ENCODE measurements at places on chromosomes 3 and 15.

DNA sequence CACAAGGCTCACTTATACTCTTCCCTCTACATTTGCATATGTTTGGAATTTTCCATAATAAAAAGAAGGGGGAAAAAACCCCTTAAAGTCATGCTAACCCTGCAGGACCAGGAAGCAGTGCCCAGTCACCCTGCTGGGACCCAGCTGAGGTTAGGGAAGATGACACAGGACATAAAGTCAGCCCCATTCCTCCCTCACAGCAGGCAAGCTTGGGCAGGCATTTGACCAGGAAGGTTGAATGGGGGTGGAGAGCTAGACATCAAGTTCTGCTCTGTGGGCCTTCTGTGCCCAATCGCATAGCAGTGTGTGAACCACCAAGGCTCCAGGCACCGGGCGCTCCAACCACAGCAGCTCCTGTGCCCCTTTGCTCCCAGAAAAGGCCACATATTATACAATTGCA lies 7.1 kb upstream of the HDAC11 start:
- DNase-seq = no peak

GRCh38 chr15:82111918-82112317 lies 66.1 kb upstream of the MEX3B start:
- no peak for DNase-seq

DNA sequence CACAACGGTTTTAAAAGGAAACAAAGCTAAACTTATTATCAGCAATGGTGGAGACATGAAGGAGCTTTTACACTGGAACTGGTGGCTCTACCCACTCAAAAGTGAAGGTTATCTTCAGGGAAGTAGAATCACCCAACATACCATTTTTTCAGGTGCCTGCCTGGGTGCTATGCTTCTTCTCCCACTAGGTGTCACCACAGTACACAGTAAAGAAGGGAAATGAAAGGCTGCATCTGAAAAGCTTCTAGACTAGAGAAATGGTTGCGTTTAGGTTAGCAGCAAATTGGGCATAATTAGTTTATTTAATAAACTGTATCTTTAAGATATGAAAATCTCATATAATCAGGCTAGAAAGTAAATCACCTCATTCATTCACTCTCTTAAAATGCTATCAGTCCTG lies 47.0 kb upstream of the SELENOK start:
- DNase-seq = peak; percentile 33

- DNase-seq = no peak
These were observed 150.3 kb upstream of the NR2F2 start for GRCh38 chr15:96180087-96180748.

- no peak for DNase-seq
These were observed 65.9 kb downstream of the BTD start for GRCh38 chr3:15667484-15667883.

- DNase-seq = no peak
These were observed 24.3 kb downstream of the NDUFAF1 start for GRCh38 chr15:41377978-41378377.

DNA sequence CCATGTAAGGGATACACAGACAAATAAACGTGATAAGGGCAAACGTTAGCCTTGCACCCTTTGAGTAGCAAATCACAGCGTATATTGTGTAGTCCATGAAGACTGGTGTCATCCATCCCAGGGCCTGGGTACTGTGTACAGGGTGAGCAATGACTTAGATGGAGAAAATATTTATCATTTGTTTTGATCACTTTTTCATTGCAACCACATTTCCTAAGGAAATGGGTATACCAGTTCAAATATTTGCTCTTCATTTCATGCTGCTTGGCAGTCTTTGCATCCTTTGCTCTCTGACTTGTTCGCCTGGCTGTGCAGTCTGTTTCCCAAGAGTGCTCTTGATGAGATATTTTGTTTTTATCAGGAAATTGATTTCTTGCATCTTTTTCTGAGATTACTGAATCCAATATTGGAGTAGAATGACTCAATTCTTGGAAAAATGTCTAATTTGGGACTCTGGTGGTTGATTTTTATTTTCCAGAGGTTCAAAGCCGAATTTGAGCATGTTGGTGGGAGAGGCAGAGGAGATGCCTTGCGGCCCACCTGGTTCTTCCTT lies 424.6 kb upstream of the SEMA6D start:
- DNase-seq = no peak

GRCh38 chr3:66839508-66839907 lies 158.6 kb upstream of the KBTBD8 start:
- no peak for DNase-seq

GRCh38 chr15:34780725-34781124 lies 14.6 kb downstream of the ACTC1 start:
- DNase-seq = no peak

- no peak for DNase-seq
These were observed 262.9 kb downstream of the ZIC1 start for GRCh38 chr3:147672035-147672434.

DNA sequence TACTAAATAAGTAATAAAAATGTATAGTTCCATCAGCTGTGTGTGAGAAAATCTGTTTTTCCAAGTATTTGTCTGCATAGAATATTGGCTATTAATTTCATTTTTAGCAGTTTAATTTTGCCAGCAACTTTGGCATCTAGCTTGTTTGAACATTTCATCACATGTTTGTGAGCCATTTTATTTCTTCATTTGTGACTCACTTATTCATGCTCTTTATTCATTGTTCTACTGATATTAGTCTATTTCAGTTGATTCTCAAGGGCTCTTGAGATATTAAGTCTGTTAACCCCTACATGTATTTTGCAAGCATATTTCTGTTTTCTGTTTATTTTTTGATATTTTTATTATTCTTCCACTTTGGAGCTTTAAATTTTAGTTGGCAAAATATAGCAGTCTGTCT lies 74.0 kb upstream of the PHLDB2 start:
- DNase-seq = no peak

DNA sequence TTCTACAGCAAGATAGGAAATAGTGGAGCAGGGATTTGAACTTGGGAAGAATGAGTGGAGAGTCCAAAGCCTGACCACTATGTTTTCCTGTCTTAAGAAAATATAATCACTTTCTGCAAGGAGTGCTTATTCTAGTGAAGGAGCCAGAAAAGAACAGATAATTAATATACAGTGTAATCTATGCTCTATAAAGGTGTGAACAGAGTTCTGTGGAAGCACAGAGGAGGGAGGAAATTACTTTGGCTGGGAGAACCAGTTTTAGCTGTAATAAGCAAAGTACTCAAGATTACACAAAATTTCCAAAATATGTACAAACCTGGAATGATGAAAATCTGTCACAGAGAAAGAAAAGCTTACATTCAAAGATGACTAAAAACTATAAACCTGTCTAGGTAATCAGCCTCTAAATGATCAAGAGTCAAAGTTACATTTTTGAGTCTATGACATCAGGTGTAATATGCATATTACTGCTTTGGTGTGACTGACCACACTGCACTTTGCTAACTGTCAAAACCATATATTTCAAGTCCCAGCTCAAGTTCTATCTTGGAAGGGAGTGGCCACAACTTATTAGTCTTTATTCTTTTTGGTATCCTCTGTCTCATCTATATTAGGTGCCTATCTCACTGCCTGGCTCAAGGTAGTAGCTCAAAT lies 40.7 kb upstream of the MB21D2 start:
- DNase-seq = no peak

GRCh38 chr15:41006479-41006878 lies 53.2 kb downstream of the CHAC1 start:
- DNase-seq = no peak

- DNase-seq = no peak
These were observed 121.1 kb downstream of the CBLB start for GRCh38 chr3:105747696-105748095.

DNA sequence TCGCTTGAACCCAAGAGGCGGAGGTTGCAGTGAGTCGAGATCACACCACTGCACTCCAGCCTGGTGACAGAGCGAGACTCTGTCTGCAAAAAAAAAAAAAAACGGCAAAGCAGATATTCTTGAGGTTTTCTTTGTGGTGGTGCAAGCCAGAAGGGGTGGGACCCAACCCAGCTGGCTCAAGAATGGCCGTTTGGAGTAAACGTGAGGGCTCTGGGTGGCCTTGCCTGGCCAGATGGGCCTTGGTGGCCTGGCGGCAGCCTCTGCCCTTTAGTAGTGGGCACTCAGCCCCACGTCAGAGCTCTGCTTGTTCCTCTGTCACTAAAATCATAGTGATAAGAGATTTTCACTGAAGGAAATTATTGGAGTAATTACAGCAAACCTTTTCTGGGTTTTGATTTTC lies 50.5 kb downstream of the ATP1B3 start:
- DNase-seq = no peak

GRCh38 chr3:183161552-183162336 lies 790 bp downstream of the LAMP3 start:
- no peak for DNase-seq

DNA sequence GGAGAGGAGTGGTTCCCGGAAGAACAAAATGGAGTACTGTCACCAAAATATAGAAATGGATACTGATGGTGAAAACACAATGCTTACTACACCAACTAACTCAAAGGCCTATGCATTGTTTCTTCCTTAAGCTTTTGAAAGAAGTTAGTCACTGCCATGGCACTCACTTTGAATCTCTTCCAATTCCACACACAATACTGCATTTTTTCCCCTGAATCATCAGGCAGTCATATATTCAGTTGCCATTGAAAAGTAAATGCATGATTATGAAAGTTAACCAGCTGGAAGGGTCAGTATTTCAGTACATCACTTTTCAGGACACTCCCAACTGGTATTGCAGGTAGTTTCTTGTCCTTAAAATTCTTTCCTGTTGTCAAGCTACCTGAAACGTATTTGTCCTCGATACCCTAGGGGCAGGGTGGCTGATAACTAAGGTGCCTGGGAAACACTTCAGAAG lies 9.0 kb upstream of the LRRFIP2 start:
- no peak for DNase-seq

DNA sequence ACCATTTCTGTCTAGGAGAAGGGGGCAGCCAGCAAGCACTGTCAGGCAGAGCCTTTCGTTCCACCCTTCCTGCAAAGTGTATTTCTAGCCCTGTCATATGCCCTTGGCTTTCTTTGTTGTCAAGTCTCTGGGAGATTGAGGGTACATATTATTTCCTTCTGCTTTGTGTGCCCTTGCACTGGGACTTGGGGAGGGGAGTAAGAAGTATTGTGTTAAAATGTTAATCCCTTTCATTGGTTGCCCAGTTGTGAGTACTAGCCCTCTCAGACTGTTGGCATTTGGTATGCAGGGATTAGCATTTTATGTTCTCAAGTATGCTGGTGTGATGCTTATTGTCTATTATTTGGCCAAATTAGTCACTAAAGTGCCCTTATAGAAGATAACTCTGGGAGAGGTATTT lies 63.9 kb downstream of the RBM6 start:
- DNase-seq = no peak

GRCh38 chr3:82802501-82802900 lies 1041.1 kb upstream of the GBE1 start:
- DNase-seq = no peak

- DNase-seq = no peak
These were observed 37.6 kb upstream of the RHCG start for GRCh38 chr15:89533861-89534544.

DNA sequence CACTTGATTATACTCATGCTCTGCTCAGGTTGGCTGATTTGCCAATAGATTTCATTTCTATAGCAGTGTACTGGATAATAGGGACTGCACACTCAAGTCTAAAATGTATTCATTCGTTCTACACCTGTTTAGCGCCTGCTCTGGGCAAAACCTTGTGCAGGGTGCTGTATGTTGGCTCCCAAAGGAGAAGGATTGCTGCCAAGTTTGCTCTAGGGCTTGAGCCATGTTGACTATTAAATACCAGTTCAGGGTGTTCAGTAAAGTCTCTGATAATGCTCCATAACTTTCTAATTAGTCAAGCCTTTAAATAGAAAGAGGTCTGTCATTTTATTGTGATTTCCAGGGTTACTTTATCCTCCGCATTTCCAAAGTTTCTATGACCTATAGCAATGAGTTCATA lies 470.2 kb downstream of the MAGI1 start:
- DNase-seq = no peak

DNA sequence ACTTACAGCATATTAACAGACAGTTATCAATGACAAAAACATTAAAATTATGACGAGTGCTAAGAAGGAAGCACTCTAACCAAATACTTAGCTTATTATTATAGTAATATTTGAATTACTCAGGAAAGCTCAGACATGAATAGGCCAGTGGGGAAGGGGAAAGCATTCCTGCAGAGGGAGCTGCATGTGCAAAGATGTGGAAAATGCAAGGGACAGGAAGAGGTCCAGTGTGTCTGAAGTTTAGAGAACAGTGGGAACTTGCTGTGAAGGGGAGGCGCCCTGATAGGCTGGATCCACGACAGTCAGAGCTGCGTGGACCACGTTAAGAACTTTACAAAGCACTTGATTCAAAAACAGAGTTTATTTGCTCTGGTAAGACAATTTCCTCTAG lies 1.2 kb upstream of the SPICE1 start:
- no peak for DNase-seq

DNA sequence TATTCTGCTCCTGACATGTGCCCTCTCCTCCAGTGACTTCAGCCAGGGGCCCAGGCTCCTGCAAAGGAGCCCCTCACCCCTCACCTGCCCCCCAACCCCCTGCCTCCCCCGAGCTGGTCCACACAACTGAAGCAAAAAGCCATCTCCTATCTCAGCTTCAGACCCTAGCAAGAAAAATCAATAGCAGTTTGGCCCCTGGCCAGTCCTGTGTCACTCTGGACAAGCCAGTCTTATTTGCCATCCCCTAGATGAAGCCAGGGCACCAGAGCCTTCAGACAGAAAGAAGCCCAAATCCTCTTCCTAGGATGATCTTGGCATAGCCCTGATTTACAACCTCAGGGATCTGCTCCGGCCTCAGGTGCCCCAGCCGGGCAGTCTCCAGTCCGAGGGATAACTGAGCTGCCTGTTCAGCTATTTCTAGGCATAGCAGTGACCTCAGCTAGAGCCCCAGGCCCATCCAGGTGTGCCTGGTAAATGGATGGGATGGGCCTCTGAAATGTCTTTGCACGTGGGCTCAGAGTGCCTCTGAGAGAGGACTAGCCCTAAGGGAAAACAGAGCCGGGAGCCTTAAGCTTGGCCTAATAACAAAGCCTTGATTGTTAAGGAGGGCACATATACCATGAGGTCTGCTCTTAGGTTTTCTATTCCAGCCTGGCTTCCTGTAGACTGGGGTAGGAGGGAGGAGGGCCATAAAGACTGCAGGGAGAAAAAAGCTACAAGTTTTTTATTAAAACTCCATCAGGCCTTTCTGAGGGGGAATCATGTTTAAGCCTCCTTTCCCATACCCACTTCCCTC lies 242.0 kb downstream of the SHQ1 start:
- no peak for DNase-seq

DNA sequence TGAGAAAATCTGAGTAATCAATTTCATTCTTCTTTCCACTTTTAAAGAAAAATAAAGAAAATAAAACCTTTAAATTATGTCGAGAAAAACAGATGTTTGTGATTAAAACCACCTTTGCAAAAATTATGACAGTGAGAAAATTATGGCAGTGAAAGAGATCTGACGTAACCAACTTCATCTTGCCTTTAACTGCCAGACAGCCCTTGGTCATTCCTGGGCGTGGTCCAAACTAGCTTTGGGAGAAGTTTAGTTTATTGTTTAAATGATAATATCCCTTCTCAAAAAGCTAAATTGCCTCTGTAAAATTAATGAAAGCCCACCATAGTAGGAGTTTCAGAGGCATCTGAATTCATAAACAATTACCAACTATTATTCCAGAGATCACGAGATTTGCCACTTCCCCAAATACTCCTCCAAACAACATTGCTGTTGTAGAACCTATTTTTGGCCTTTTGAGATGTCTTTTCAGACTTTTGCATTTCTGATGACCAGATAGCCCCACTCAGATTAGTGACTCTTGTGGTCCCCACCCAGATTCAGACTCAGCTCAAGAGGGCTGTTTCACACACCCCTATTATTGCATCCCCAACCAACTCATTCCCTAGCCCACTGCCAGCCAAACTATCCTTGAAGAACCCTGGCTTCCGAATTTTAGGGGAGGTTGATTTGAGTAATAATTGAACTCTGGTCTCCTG lies 664.4 kb upstream of the CBLB start:
- DNase-seq = no peak

Measured in activated CD4-positive, alpha-beta T cell treated with anti-CD3 and anti-CD28 coated beads for 48 hours (primary cell).